ENCODE measurements at places on chromosomes 12 and 14.

DNA sequence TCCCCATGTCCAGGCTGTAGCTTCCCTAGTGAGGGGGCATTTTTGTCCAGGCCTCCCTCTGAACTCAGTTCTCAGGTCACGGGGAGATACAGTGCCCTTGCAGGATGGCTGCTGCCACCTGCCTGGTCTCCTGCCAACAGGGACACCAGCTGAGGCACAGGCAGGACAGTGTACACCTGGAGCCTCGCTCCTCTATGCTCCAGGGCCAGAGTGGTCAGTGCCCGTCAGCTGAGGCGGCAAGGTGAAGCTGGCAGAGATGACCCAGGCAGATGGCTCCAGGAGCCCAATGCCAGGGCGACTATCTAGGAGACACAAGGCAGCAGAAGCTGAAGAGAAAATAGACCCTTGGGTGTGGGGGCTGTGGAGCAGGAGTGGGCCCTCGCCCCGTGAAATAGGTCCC, 12.6 kb downstream of the TUBA1C start:
- DNase-seq: no peak

- no peak for DNase-seq
These were observed 912.1 kb downstream of the DIO2 start for GRCh38 chr14:79299162-79299561.

- DNase-seq: peak; percentile 71
These were observed 66.7 kb downstream of the CCDC88C start for GRCh38 chr14:91350813-91351511.

DNA sequence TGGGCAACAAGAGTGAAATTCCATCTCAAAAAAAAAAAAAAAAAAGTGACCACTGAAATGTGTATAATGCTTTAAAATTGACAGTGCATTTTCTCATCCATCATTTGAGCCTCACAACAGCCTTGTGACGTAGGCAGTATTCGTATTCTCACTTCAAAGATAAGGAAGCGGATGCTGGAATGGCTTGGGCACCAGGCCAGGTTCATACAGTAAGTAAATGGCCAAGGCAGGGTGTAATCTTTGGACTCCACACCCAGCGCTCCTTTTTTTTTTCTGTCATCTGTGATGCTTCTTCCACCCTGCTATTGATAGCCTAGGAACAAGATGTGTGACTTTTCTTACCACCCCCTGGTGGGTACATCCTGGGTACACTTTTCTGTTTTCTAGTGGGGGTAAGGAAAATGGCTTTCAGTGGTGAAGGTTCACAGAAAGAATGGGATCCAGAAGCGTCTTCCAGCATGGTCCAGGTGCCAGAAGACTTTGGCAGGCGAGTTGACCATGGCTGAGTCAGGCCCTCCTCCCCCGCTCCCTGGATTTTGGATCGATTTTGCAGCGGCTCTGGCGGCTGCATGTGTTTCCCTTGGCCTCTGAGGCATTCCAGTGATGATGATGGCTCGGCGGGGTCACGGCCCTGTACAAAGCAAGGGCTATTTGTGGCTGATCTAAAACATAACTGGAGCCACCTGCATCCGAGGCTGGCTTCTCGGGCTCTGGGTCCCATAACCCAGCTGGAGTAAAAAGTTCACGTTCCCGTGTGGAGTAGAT, 110.6 kb downstream of the CACNA1C start:
- DNase-seq: no peak

- no peak for DNase-seq
These were observed 88.3 kb downstream of the STON2 start for GRCh38 chr14:81311778-81312177.

GRCh38 chr12:30882706-30883105, 43.8 kb upstream of the TSPAN11 start:
- DNase-seq: no peak

- no peak for DNase-seq
These were observed 42.7 kb upstream of the SLC6A15 start for GRCh38 chr12:84955298-84955697.

GRCh38 chr14:103107941-103108748, 13.6 kb downstream of the EXOC3L4 start:
- no peak for DNase-seq

- DNase-seq: no peak
These were observed 133.3 kb downstream of the TBX5 start for GRCh38 chr12:114272605-114273004.

GRCh38 chr14:60510951-60511599, 2.1 kb downstream of the SIX6 start:
- peak; percentile 33 for DNase-seq

DNA sequence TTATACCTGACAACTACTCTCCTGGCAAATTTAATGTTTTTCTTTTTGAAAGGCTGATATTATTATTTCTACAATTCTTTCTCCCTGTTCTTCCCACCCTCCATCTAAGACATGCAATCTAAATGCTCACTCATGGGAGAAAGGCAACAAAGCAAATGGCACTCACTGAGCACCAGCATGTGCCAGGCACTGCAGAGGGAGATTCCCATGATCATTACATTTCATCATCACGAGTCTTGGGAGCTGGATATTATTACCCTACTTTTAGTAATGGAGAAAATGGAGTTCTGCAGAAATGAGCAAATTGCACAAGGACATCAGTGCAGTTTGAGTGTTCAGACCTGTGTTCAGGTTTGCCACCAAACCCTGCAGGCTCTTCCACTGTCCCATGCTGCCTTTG, 27.9 kb downstream of the PPM1H start:
- no peak for DNase-seq

DNA sequence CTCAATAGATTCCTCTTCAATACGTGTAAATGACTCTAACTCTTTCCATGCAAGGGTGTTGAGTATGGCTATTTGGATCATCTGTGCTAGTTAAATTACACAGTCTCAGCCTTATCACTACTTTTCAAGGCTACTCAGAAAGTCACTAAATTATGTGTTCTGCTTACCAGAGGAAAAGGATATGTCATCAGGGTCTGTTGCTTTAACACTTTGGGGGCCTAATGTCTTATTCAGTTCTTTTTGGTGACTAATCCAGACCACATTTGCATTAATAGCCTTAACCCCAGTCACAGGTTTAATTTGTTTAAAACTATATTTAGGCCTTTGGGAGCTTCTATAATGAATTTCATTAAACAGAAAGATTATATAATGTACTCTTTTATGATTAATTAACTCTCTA, 649.3 kb downstream of the RPS29 start:
- DNase-seq: no peak

DNA sequence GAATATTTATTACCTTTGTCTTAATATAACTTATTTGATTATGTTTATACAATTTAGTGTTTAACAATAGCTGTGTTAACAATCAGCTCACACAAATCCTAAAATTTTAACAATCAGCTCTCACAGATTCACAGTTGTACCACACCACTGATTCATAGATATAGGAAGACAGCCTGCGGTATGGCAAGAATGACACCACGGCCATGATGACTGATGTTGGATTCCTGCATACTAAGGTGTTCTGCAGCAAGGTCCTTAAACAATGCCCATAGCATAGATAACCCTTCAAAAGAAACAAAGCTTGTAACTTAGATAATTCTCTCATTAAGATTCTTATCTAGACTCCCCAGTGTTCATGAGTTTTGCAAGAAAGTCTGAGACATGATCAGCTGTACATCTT, 3.9 kb upstream of the PYROXD1 start:
- DNase-seq: no peak

GRCh38 chr14:95946867-95947266, 70.2 kb downstream of the TUNAR start:
- DNase-seq: no peak

- no peak for DNase-seq
These were observed 191.2 kb upstream of the LMNTD1 start for GRCh38 chr12:25744313-25744712.

DNA sequence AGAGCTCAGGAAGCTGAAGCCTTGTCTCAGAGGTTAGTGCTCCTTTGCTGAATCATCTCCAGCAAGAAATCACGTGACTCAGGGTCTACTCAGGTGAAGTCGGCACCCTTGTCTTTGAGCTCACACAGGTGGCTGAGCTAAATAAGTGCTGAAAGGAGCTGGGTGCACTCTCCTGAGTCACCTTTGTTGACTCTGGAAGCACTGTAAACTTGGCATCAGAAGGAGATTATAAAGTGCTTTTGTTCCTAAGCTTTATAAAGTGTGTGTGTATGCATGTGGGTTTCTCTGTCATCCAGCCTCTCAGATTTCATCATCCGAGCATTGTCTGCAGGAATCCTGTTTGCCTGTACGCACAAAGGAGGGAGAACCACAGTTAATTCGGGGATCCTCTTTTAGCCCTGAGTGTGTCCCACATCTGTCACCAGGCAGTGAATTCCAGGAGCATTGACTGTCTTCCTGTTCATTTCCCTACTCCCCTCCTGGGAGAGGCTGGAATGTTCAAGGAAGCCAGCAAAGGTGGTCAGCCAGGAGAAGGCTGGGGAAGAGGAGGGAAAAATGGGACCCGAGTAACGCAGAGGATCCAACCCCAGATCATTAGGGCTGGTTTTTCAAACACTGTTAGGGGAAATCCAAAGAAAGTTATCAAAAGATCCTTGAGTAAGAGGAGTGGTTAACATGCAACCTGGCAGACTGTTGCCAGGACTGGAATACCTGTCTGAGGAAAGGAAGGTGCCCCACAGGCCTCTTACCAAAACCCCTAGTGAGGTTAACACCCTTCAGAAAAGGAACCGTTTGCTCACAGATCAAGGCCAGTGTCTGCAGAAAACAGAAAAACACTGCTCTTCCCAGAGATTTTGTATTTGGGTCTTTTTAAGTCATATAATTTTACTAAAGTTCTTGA, 157.5 kb upstream of the HIF1A start:
- no peak for DNase-seq

GRCh38 chr12:116247377-116247776, 30.1 kb downstream of the MED13L start:
- no peak for DNase-seq

GRCh38 chr12:115449526-115449925, 765.6 kb upstream of the TBX3 start:
- DNase-seq: no peak

GRCh38 chr12:30617346-30618016, 78.2 kb downstream of the IPO8 start:
- no peak for DNase-seq

GRCh38 chr12:92272061-92272964, 126.7 kb upstream of the BTG1 start:
- no peak for DNase-seq

GRCh38 chr12:49537752-49538509, 899 bp upstream of the KCNH3 start:
- peak; percentile 64 for DNase-seq

GRCh38 chr14:53153702-53154112, 584 bp upstream of the DDHD1 start:
- no peak for DNase-seq

- DNase-seq: no peak
These were observed 344.5 kb downstream of the ZFP36L1 start for GRCh38 chr14:68448252-68448902.

- peak; percentile 22 for DNase-seq
These were observed 25.9 kb upstream of the LGALS3 start for GRCh38 chr14:55103005-55103640.

DNA sequence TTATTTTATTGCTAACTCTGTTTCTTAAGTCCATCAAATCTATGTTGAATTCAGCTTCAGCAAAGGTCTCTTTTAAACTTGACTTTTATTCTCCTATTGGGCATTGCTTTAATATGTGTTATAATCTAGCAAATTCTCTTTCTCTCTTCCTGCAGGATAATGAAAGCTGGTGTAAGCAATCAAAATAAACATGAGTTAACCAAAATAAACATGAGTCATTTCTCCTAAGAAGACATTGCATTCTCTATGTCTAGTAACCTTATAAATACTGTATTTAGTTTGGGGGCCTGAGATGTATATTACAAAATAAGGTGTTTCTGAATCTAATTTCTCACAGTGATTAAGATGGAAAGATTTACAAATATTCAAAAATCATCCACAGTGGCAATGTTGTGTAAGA, 739.1 kb upstream of the ATXN7L3B start:
- no peak for DNase-seq

GRCh38 chr14:36915081-36915480, 253.4 kb downstream of the PAX9 start:
- DNase-seq: no peak

All from B cell (primary cell).